ENCODE measurements at places on chromosomes 1 and 21. TPM values are rescaled to one million over a fixed set of nuclear protein-coding genes. Genes with fewer than 3 reads are reported as not detected.

DNA sequence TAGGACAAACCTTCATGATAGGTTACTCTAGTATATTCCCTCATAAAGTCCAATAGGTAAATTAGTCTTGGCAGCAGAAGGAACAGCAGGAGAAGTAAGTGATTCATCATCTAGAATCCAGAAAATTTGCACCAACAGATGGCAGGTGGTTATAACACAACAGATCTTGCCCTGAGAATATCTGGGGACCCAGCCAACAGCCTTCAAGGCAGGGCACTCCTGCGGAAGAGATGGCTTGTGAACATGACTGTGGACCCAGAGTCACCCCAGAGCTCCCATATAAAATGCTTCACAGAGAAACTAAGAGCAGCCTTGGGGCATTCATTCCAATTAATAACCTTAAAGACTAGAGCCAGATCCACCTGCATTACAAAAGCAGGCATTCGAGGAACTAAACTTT lies 7.9 kb upstream of the PLA2G2C start:
- DNase-seq = no peak

DNA sequence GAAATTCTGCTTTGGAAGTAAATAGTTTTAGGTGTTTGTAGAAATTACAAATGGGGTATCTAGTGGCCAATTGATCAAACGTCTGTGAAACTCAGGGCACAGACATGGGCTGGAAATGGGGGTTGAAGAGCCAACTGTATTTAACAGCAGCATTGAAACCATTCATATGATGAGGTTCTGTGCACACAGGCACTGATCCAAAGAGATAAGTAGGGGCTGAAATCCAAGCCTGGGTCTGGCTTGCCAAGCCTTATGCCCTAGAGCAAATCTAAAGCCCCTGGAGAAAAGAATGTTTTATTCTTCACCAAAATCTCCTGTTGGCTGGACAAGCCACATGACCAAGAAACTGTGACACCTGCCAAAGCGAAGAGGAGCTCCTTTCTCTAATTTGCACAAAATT lies 67.6 kb upstream of the ST6GALNAC5 start:
- no peak for DNase-seq

DNA sequence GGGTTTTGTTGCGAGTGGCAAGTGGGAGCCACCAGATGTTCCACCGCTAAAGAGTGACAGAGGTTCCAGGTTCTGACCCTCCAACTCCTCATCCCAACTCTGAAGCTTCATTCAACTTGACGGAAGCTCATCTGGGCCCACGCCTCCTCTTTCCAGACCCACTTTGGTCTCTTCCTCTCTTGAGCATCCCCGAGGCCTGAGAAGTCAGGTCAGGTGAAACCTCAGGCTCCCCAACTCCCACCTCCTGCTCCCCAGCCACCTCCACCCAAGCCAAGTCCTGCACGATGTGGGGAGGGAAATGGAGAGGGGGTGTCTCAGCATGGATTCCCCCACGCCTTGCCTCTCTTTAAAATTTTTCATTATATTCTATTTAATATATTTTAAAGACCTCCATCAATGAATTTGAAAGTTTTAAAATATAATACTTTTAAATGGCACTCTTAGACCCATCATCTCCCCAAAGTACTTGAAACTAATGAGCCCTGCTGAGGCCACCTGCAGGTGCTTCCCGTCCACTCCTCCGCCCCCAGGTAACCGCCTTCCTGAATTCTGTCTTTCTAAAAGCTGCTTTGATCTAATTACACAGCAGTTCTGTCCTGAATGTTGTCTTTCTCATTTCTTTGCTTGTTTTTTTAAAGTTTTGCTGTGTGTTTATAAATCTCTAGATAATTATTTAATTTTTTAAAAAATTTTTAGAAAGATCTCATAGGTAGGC lies 238.1 kb downstream of the KAZN start:
- DNase-seq = no peak

KDF1 gene
- total RNA-seq = 12.9 TPM

GRCh38 chr1:8955406-8955805 lies 9.7 kb downstream of the CA6 start:
- no peak for DNase-seq

DNA sequence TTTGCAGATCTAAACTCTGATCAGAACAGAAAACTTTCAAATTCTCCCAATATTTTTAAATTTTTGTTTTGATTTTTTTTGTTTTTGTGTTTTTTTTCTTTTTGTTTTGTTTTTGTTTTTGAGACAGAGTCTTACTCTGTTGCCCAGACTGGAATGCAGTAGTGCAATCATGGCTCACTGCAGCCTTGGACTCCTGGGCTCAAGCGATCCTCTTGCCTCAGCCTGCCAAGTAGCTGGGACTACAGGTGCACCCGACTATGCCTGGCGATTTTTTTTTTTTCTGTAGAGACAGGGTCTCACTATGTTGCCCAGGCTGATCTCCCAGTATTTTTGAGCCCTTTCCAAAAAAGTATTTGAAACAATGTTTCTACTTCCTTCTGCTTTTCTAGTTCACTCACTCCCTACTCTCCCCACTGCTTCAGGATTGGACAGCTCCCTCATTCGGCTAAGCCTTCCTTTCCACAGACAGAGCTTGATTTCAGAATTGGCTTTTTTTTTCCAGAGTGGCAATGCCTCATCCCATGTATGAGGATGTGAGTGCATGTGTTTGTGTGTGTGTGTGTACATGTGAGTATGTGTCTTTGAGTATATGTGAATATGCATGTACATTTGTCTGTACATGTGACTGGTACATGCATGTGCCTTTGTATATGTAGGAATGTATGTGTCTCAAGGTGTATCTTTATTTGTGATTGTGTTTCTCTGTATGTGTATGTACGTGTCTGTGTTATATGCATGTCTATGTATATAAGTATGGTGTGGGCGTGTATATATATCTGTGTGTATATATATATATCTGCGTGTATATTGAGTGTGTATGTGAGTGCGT lies 11.9 kb downstream of the LHX4 start:
- no peak for DNase-seq

DNA sequence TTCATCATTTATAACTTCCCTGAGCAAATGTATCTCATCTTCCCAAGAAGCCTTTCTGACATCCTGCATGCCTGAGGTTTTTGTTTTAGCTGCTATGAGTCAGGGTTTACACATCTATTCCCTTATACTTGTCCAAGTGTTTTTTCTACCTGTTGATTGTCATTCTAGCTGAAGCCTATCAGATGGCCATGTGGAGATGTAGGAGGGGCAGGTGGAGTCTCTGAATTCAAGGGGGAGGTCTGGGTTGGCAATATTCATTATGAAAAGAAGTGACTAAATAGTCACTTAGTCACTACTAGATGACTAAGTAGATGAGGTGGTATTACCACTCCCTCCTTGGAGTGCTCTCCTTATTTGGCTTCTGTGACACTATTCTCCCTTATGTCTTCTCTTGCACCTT lies 52.4 kb downstream of the XCL1 start:
- DNase-seq = no peak
